ENCODE measurements at places on chromosomes 6 and 20. TPM values are rescaled to one million over a fixed set of nuclear protein-coding genes. Genes with fewer than 3 reads are reported as not detected.

DNA sequence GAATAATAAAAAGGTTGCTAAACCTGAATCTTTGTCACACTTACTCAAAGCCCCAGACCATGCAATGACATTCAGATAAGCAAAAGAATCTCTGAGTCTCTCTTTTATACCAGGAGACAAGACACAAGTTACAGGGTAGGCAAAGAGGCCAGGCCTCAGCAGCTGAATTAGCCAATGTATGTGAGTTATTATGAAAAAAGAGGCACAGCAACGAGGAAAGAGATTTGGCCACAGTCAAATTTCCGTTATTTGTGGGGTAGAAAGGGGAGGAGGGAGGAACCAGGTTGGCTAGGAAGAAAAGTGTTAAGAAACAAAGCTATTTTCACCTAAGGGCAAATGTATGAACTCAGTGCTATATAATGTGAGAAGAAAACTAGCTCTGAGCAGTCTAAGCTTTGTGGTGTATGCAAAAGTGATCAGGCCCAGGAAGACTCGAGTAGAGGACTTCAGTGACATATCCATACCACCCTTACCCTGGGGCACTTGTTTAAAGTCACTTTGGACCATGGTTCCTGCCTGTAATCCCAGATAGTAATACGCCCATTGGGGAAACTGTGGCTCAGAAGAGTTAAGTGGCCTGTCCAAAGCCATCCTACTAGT, 19.1 kb downstream of the IPCEF1 start:
- no peaks in the 10 kb centered on the region for H3K36me3 ChIP-seq
- no peak overlapping the region for H3K4me3 ChIP-seq
- H3K4me1 ChIP-seq, result no peaks in the 10 kb centered on the region
- DNase-seq, result no peak
- H3K27ac ChIP-seq, result no peak overlapping the region
- peaks cover 6% of the 10 kb centered on the region for H3K27me3 ChIP-seq

GRCh38 chr6:2792330-2793110, 27.3 kb downstream of the WRNIP1 start:
- H3K36me3 ChIP-seq, result peaks cover 10% of the 10 kb centered on the region
- DNase-seq, result no peak
- H3K27me3 ChIP-seq, result no peaks in the 10 kb centered on the region
- H3K4me1 ChIP-seq, result peaks cover 46% of the 10 kb centered on the region
- peak overlapping the region; percentile 86 for H3K27ac ChIP-seq

DNA sequence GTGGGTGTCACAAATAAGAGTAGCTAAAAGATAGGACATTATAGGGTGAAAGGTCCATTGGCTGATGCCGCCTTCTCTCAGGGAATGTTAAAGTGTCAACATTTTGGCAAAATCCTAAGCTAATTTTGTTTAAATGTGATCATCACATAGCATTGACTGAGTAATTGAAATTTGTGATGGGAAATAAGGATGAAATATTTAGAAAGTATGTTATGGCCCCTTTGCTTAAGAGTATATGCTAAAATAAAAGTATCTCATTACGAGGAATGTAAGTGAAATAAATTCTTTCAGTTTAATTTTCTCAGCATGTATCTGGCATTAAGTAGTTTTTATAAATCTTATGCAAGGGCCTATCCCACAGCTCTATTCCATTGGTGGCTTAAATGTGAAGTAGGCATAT, 229.2 kb downstream of the PRL start:
- H3K36me3 ChIP-seq, result no peaks in the 10 kb centered on the region
- peaks cover 1% of the 10 kb centered on the region for H3K27me3 ChIP-seq
- H3K4me3 ChIP-seq, result no peak overlapping the region
- H3K27ac ChIP-seq, result no peak overlapping the region
- no peak for DNase-seq

GRCh38 chr6:45502456-45502855, 124.7 kb upstream of the SUPT3H start:
- H3K27me3 ChIP-seq, result no peaks in the 10 kb centered on the region
- no peak overlapping the region for H3K4me3 ChIP-seq
- no peak for DNase-seq
- peaks cover 76% of the 10 kb centered on the region for H3K36me3 ChIP-seq
- peaks cover 60% of the 10 kb centered on the region for H3K4me1 ChIP-seq

RAMACL gene
- total RNA-seq, result not detected

PRSS35 gene
- not detected for total RNA-seq
